ENCODE measurements at places on chromosomes 4 and X. TPM values are rescaled to one million over a fixed set of nuclear protein-coding genes. Genes with fewer than 3 reads are reported as not detected.

The RHOXF2B gene
- not detected for polyA plus RNA-seq

The TMEM156 gene
- polyA plus RNA-seq: 0.15 TPM

The PNPLA4 gene
- polyA plus RNA-seq: 26.0 TPM

The UBL4A gene
- 22.1 TPM for polyA plus RNA-seq

The PALLD gene
- 30.3 TPM for polyA plus RNA-seq

The BMPR1B gene
- polyA plus RNA-seq: 0.16 TPM

The SFRP2 gene
- polyA plus RNA-seq: not detected

The CXCL11 gene
- not detected for polyA plus RNA-seq

The UNC5C gene
- not detected for polyA plus RNA-seq

The TREX2 gene
- 0.49 TPM for polyA plus RNA-seq

The CXCL3 gene
- polyA plus RNA-seq: 0.18 TPM

The DCAF8L2 gene
- not detected for polyA plus RNA-seq

The NPNT gene
- polyA plus RNA-seq: not detected

The CRMP1 gene
- 0.02 TPM for polyA plus RNA-seq

The GPRASP2 gene
- 8.7 TPM for polyA plus RNA-seq

The RAI2 gene
- polyA plus RNA-seq: not detected

The MAGEC3 gene
- polyA plus RNA-seq: 0.06 TPM

The VEGFD gene
- 0.07 TPM for polyA plus RNA-seq
